ENCODE measurements at places on chromosomes 2 and 18.

DNA sequence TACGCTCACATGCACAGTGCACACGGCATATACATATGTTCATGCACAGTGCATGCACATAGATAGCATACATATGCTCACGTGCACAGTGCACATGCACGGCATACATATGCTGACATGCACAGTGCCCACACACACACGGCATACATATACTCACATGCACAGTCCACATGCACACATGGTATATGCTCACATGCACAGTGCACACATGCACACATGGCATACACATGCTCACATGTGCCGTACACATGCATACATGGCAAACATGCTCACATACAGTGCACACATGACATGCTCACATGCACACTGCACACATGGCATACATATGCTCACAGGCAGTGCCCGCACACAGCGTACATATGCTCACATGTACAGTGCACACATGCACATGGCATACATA lies 97.7 kb upstream of the CTDP1 start:
- no peak for DNase-seq

GRCh38 chr2:128103407-128103806 lies 12.4 kb downstream of the UGGT1 start:
- DNase-seq = no peak

GRCh38 chr2:191892391-191892790 lies 45.5 kb upstream of the CAVIN2 start:
- no peak for DNase-seq

- DNase-seq = peak; percentile 6
These were observed 421.3 kb downstream of the LPIN1 start for GRCh38 chr2:12167525-12168317.

DNA sequence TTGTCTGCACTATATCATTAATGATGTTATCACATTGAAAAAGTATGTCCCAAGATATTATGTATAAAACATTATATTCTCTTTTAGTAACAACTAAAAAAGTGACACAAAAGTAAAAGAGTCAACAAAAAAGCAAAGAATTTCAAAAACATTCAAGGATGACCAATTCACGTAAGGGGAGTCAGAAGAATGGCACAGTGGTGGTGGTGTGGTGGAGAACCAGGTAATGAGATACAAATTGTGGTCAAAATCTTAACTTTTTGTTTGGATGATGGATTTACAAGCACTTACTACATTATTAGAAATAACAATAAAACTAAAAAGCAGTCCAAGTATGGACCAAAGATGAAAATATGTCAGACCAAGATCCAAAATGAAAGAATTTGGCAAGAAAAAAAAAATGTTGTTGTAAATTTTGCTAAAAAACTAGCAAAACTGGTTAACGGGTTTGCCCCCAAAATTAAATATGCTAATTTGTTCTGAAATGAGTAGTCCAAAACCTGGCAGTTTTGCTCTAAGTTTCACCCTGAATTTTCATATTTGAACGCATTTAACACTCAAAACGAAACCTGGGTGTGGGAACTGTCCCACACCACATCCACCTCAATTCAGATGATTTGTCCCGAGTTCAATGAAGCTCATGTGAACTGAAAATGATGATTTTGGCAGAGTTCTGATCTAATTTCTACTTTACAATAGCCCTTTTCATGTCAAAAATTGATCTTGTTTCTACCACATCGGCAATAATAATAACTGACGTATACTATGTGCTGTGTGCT lies 135.8 kb downstream of the IKZF2 start:
- DNase-seq = peak; percentile 44

- no peak for DNase-seq
These were observed 76.2 kb downstream of the EML4 start for GRCh38 chr2:42245396-42245795.

GRCh38 chr2:67930156-67930555 lies 132.6 kb downstream of the C1D start:
- DNase-seq = no peak

- no peak for DNase-seq
These were observed 63.2 kb upstream of the SPAG16 start for GRCh38 chr2:213220967-213221603.

DNA sequence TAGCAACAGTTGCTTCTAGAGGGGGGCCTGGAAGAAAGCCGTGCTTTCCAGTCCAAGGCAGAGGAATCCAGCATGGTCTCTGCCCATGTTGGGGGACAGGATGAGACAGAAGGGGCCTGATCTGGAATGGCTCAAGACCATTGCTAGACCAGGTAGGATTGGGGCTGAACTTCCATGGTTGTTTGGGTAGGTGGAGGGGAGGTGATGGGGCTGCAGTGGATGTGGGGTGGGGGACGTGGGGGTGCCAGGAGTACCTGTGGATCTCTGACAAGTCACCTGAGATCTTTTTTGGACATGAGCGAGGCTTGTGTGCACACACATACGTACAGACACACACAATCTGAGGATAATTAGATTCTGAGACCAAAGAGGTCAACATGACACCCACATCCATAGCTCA lies 228.7 kb upstream of the SKOR2 start:
- no peak for DNase-seq

DNA sequence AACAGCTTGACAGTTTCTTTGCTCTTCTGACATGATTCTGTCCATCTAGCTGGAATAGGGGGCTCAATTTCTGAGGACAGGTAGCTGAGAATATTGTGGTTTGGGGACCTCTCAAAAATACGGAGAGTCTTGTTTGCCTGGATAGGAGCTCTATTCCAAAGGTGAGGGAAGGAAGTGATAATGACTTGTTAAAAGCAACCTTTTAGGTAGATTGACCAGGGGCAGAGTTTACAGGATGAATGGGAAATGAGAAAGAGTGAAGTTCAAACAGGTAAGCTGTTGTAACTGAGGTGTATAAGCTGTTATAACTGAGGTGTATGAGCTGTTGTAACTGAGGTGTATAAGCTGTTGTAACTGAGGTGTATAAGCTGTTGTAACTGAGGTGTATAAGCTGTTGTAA lies 25.1 kb downstream of the PARD3B start:
- DNase-seq = no peak

DNA sequence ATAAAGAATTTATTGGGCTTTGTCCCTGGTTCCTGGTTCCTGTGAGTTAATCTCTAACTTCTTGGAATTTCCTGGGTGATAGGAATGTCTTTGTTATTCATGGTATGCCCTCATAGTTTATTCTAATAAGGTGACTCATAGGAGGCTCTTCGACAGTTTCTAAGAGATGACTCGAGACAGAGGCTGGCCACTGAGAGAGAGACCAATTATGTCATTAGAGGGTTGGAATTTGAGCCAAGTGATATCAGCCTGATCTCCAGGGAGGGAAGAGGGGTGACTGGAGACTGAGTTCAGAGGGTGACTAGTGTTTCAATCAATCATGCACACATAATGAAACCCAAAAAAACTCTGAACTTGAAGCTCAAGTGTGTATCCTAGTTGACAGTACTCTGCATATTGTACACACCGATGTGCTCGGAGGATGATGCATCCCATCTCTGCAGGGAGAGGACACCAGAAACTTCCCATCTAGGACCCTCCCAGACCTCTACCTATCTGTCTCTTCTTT lies 185.7 kb downstream of the MTCL1 start:
- no peak for DNase-seq

GRCh38 chr2:15826273-15826717 lies 114.1 kb upstream of the MYCN start:
- DNase-seq = no peak

DNA sequence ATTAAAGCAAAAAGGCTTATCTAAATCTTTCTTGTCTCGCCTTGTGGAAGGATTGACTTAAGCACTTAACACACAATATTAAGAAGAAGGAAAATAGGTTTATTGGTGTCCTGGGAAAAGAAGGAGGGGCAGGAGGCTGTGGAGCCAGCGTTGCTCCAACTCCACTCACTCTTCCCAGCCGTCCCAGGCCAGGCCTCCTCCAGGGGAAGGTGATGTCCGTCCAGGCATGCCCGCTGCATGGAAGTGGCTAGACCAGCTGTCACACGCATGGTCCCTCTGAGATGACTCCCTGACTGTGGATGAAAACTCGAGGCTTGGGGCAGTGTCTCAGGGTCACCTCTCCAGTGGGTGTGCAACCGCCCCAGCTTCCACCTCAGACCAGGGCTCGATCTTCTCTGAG lies 281.1 kb downstream of the GALR1 start:
- DNase-seq = no peak

- DNase-seq = no peak
These were observed 102.3 kb downstream of the ZBTB7C start for GRCh38 chr18:48306838-48307237.

GRCh38 chr2:68776124-68776523 lies 41.5 kb downstream of the ARHGAP25 start:
- DNase-seq = no peak

DNA sequence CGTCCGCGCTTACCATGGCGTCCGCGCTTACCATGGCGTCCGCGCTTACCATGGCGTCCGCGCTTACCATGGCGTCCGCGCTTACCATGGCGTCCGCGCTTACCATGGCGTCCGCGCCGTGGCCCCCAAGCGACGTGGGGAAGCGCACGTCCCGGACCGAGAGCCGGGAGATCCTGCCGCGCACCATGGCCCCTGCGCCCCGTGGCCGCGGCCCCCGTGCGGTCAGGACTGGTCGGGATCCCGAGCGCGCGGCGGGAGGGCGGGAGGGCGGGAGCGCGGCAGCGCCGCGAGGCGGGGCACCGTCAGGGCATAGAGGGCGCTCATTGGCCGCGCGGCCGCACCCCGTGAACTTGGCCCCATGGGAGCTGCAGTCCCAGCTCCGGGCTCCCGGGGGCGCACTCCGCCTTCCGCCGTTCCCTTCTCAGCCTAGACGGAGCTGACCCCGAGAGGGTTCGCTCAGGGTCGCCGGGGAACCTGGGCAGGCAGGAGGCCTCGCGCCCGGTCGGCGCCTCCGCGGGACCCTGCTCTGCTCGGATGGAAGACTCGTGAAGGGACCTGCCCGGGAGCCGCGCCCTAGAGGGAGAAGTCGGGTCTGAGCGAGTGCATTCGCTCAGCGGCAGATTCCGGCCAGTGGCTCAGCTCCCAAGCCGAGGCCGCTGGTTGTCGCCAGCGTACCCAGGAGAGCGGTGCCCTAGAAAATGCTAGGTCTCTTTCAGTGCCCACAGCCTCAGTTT lies at the start of gene ENOSF1:
TSS of gene ENOSF1 (minus strand) at position 230 of the 734 bp plus-strand sequence. CDS start at position 187, 43 bp downstream.
- DNase-seq = peak; percentile 90

- no peak for DNase-seq
These were observed 288.9 kb upstream of the MYT1L start for GRCh38 chr2:2619995-2620394.
